ENCODE measurements at places on chromosomes 5 and 9. TPM values are rescaled to one million over a fixed set of nuclear protein-coding genes. Genes with fewer than 3 reads are reported as not detected.

DCAF12 gene
- total RNA-seq, result 31.7 TPM

LCN15 gene
- total RNA-seq, result 0.77 TPM

GZMA gene
- total RNA-seq, result not detected

ANKRD33B gene
- 6.4 TPM for total RNA-seq

HRCT1 gene
- not detected for total RNA-seq

OTP gene
- total RNA-seq, result not detected

PCDHGB4 gene
- 17.4 TPM for total RNA-seq

ANKRD18A gene
- 3.7 TPM for total RNA-seq

KIAA1958 gene
- total RNA-seq, result 10.9 TPM

LECT2 gene
- not detected for total RNA-seq

DNA sequence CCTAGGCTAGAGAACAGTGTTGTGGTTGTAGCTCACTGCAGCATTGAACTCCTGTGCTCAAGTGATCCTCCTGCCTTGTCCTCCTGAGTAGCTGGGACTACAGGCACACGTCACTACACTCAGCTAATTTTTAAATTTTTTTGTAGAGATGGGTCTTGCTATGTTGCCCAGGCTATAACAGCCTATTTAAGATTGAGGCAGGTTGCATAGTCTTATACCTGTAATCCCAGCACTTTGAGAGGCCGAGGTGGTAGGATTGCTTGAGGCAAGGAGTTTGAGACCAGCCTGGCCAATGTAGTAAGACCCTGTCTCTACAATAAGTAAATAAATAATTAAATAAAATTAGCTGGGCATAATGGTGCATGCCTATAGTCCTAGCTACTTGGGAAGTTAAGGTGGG, 79.9 kb downstream of the VPS13A start:
- DNase-seq, result no peak

GRCh38 chr5:9187614-9188013, 358.3 kb downstream of the SEMA5A start:
- DNase-seq, result no peak

GRCh38 chr5:16453609-16454008, 12.0 kb downstream of the ZNF622 start:
- peak; percentile 39 for DNase-seq

- DNase-seq, result peak; percentile 51
Observed at GRCh38 chr9:33381231-33381791, 21.1 kb downstream of the AQP7 start.

- no peak for DNase-seq
Observed at GRCh38 chr5:57508211-57508610, 25.6 kb upstream of the ACTBL2 start.

GRCh38 chr5:179599973-179600372, 23.5 kb downstream of the HNRNPH1 start:
- DNase-seq, result no peak

GRCh38 chr5:108398964-108399363, 17.1 kb upstream of the FBXL17 start:
- DNase-seq, result no peak

DNA sequence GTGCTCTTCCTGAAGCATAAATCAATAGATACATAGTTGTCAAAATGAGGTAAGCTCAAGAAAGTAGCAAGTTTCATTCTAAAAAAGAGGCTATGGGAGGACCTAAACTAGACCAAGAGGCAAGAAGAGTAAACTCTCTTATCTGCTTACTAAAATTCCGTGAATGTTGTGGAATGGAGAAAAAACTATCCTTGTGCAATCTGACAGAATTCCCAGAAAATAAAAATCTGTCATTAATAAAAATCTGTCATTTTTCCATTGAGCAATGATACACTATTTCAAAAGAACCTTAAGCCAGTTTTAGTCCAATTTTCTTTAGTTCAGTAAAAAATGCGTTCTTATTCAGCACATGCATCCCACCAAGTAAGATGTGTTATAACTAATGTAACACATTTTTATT, 15.9 kb upstream of the FANCC start:
- peak; percentile 35 for DNase-seq

DNA sequence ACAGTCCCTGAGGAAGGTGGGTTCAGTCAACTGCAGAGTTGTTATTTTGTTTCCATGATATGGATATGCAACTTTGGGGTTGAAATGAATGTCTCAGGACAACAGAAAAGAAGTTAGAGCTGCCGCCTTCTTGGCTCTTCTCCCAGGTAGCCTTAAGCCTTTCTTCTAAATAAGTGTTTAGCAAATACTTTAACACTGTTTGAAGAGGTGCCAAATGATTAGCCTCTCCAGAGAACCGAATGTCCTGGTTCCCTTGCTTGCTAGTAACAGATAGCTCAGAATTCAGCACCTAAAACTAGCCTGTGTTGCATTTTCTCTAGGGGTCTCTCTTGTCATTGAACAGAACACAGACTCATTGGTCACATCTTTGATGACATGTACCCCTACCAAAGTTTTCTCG, 127.7 kb upstream of the PIK3R1 start:
- no peak for DNase-seq

DNA sequence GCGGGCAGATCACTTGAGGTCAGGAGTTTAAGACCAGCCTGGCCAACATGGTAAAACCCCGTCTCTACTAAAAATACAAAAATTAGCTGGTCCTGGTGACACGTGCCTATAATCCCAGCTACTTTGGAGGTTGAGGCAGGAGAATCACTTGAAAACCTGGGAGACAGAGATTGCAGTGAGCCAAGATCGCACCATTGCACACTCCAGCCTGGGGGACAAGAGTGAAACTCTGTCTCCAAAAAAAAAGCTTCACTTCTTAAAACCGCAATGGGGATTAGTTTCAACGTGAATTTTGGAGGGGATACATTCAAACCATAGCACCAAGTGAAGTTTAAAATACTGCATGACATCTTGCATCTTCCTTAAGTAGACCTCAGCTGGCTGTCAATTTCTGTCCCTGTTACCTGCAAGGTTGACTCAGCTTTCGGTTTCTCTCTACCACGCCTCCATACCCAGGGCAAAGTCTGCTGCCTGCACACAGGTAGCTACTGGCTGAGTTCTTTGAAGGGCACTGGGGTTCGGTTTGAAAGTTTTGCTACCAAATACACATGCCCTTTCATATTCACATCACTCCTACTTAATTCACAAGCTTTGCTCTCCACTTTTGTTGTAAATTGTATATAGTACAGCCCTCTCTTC, 69.3 kb downstream of the KIAA1958 start:
- no peak for DNase-seq

- no peak for DNase-seq
Observed at GRCh38 chr5:53871050-53871449, 310.6 kb downstream of the NDUFS4 start.

- DNase-seq, result no peak
Observed at GRCh38 chr5:61394078-61394704, 62.1 kb downstream of the ZSWIM6 start.

GRCh38 chr5:139925650-139926640, 117.2 kb downstream of the NRG2 start:
- DNase-seq, result no peak

GRCh38 chr9:135186248-135187164, 99.0 kb downstream of the OLFM1 start:
- peak; percentile 55 for DNase-seq

- no peak for DNase-seq
Observed at GRCh38 chr5:10479154-10479721, 37.6 kb downstream of the ROPN1L start.

DNA sequence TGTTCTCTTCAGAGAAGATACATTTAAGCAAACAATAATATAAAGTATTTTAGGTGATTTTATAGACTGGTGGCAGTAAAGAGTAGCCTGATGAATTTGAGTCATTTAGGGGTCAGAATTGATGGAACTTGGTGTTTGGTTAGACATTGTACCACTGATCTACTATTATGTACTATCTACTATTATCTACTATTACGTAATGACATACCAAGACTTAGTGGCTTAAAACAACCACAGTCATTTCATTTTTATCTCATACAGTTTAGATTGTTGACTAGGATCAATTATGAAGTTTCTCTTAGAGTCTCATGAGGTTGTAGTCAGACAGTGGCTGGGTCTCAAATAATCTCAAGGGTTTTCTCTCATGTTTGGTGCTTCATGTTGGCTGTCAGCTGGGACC, 54.0 kb downstream of the PPIP5K2 start:
- peak; percentile 0 for DNase-seq

- DNase-seq, result peak; percentile 34
Observed at GRCh38 chr9:125887172-125887571, 140.0 kb downstream of the PBX3 start.
